ENCODE measurements at places on chromosomes 11 and 22.

DNA sequence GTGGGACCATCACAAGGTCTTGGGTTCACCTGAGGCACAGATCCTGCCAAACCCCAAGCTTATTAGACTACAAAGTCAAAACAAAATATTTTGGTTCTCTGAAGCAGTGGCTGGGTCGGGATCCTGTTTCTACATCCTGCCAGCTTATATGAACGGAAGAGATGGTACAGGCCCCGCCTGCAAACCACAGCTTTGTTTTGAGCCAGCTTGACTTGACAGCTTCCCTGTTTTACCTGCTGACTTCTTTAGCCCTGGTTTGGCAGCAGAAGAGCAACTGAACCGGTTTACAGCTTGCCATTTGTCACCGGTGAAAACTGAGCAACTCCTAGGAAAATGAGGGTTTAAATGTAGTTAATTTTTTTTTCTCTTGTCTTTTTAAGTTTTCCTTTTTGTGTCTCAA is 11.4 kb downstream of the PACS1 start:
- no peak for DNase-seq

DNA sequence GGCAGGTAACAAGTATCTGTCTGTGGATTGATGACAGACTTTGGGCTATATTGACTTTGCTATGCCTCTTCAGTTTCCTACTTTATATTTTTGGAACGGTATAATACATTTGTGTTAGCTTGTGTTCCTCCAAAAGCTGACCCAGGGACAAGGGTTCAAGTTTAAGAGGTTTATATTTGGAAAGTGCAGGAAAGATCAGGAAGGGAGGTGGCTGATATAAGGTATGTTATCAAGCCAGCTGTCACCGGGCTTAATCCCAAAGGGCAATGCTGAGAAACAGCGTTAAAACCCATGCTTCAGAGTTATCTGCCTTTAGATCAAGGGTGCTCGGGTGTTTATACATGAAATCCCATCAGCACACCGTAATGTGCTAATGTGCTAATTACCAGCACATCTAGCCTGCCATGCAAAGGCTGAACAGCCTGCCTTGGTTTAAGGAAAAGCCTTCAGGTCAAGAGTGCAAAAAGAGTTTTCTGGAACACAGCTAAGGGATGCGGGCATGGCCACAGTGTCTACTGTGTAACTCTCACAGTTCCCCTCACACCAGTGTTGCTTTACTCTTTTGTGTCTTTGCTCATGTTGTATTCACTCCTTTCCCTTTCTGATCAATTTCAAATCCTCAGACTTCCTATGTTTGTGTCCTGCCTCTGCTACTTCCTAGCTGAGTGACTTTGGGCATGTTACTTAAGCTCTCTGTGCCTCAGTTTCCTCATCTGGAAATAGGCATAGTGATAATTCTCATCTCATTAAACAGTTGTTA is 77.5 kb downstream of the BDNF start:
- DNase-seq = no peak

- DNase-seq = no peak
Observed at GRCh38 chr11:76256448-76256847, 50.1 kb upstream of the WNT11 start.

- no peak for DNase-seq
Observed at GRCh38 chr11:78111298-78111697, 28.1 kb downstream of the ALG8 start.

DNA sequence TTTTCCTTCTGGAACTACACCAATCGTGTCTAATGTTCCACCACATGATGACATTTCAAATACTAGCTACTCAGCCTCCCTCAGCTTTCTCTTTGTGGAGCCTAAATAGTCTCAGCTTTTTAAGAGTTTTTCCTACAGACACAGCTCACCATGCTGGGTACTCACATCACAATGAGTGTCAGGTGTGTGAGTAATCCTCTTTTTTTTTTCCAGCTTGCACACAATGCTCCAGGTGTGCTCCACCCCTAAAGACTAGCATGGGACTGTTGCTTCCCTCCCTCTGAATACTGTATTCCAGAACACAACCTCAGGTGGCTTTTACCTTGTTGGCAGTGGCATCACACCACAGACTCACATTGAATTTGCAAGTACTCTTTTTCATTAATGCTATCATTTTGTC is 11.7 kb downstream of the BTG4 start:
- DNase-seq = no peak

DNA sequence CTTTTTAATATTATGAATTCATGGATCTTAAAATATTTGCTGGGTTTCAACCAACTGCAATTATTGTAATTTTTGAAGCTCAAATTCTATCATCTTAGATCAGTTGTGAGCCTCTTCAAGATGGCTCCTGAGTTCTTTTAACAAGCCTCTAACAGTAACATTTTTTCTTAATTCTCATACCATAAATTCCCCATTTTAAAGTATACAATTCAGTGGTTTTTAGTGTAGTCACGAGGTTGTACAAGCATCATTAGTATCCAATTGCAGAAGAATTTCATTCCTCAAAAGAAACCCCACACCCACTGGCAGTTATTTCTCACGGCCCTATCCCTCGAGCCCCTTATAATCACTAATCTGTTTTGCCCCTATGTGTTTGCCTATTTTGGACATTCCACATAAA is 270.8 kb downstream of the SBF2 start:
- no peak for DNase-seq

DNA sequence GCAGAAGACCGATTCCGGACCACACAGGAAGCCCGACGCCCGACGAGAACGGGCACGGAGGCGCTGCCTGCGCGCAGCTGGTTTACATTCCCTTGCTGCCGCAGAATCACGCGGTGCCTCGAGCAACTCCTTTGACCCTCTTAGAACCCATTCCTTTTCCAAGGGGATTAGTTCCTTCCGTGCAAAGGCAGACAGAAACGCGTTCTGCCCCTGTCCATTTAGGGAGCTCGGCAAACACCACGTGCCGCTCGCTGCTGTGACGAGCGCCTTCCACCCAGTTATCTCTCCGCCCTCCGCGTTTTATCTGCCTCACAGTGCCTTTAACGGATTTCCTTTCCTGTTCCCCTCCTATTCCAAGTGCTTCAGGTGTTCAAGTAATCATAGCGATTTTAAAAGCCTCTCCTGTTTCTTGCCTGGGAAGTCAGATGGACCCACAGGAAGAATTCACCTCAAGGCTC is 24.1 kb upstream of the MICAL3 start:
- DNase-seq = no peak

GRCh38 chr11:64489831-64490441 is 101.1 kb upstream of the SLC22A12 start:
- DNase-seq = no peak

GRCh38 chr11:13038366-13038765 is 29.2 kb downstream of the RASSF10 start:
- no peak for DNase-seq

GRCh38 chr11:130882138-130882551 is 34.1 kb downstream of the SNX19 start:
- DNase-seq = no peak

GRCh38 chr22:37324340-37325038 is 42.2 kb downstream of the CYTH4 start:
- no peak for DNase-seq

GRCh38 chr11:111361052-111361801 is 17.8 kb downstream of the POU2AF1 start:
- no peak for DNase-seq

GRCh38 chr11:129249351-129249750 is 57.2 kb upstream of the ARHGAP32 start:
- no peak for DNase-seq

DNA sequence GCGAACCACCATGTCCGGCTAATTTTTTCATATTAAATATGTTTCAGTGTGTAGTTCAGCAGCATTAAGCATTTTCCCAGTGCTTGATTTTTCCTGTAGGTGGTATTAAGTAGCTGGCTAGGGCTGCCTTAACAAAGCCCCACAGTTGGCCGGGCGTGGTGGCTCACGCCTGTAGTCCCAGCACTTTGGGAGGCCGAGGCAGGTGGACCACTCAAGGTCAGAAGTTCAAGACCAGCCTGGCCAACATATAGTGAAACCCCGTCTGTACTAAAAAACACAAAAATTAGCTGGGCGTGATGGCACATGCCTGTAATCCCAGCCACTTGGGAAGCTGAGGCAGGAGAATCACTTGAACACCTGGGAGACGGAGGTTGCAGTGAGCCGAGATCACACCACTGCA is 33.5 kb upstream of the TOLLIP start:
- DNase-seq = no peak

DNA sequence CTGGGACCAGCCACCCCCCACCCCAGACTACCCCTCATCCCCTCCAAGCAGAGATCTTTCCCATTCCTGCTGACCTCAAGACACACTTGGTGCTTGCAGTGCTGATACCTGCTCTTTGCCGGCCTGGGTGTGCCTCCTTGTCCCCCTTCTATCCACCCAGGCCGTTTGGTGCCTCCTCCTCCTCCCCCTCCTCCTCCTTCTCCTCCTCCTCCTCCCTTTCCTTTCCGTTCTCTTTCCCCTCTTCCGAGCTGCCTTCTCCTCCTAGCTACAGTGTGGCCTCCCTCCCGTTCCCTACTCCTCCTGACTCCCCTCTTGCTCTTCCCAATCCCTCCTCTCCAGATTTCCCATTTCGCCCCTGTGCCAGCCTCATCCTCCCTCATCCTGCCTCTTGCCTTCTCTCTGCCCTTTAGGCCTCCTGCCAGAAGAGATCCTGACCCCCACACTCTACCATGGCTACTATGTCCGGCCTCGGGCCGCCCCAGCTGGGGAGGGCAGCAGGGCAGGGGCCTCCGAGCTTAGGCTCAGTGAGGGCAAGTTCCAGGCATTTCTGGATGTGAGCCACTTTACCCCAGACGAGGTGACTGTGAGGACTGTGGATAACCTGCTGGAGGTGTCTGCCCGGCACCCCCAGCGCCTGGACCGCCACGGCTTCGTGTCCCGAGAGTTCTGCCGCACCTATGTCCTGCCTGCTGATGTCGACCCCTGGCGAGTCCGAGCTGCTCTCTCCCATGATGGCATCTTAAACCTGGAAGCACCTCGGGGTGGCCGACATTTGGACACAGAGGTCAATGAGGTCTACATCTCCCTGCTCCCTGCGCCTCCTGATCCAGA is 712 bp downstream of the HSPB2 start:
- no peak for DNase-seq

- DNase-seq = no peak
Observed at GRCh38 chr11:68966894-68967780, 13.6 kb downstream of the MRGPRD start.

DNA sequence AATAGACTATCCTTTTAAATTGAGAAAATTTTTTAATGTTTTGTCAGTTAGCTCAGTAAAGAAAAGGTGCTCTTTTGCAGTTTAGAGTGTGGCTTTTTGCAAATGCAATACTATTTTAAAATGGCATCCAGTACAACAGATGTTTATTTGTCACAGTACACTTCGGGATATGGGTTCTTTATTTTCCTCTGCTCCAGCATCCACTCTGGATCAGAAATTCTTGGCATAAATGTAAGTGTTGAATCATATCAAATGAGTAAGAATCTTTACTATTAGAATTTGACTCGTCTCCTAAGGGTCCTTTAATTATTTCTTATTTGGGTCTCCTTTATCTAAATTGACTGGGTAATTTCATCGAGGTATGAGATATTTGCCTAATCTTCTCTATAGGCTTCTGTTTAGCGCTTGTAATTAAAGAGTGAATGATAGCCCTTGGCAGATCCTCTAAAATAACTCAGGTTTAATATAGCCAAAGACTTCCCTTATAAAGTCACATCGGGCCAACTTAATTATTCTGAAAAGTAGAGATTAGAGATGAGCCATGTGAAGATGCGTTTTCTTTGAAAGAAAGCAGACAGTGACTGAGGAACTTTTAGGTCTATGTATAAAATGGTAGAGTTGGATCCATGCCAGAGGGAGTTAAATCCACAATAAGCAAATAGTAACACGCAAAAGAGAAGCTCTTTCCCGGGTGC is 132.7 kb downstream of the CASP12 start:
- no peak for DNase-seq

DNA sequence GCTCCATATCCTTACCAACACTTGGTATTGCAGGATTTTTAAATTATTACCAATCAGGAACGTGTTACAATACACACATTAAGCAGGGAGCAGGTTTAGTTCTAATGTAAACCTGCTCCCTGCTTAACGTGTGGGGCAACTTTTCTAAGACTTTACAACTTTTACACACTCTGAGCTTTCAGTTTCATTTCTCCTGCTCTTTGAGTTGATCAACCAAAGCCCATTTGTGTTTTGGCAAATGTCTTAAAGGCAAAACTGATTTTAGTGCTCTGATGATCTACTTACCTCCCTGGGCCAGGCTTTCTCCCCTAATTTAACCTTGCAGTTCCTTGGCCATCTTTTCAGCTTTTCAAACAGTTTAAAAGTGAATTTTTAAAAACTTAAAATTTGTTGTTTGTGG is 70.9 kb downstream of the ZBTB44 start:
- DNase-seq = no peak

GRCh38 chr11:123302751-123303195 is 107.7 kb upstream of the CLMP start:
- DNase-seq = no peak

DNA sequence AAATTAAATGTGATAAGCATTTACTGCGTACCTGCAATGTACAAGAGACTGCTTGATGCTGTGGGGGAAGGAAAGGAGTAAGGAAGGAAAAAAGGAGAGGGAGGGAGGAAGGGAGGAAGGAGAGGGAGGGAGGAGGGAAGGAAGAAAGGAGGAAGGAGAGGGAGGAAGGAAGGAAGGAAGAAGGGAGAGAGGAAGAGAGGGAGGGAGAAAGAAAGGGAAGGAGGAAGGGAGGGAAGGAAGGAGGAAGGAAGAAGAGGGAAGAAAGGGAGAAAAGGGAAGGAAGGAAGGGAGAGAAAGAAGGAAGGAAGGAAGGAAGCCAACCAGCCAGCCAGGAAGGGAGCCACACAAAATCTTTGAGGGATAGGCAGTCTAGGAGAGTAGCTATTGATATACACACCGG is 44.0 kb upstream of the MYO18B start:
- no peak for DNase-seq

- no peak for DNase-seq
Observed at GRCh38 chr11:22431106-22431505, 92.9 kb downstream of the SLC17A6 start.

- no peak for DNase-seq
Observed at GRCh38 chr11:37595845-37596244, 997.8 kb upstream of the RAG2 start.

Measured in cortex of kidney (tissue), 1 donor.